Foreskin fibroblast (primary cell): ENCODE measurements at places on chromosomes 5 and 9.

DNA sequence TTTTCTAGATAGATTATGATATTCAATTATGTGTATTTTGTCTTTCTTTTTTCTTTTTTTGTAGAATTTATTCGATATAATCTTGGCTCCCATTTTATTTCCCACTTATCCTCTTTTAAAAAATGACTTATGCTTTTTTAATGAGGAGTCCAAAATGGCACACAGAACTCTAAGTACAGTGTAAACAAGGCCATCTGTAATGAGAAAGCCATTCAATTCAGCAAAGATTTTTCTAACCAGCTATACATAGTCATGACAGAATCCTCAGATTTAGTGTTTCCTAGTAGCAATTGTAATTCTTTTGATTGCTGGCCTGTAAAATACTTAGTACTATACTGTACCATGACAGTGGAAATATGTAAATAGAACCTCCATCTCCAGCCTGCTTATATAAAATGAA, 651.4 kb downstream of the RAB3C start:
- DNase-seq: no peak

DNA sequence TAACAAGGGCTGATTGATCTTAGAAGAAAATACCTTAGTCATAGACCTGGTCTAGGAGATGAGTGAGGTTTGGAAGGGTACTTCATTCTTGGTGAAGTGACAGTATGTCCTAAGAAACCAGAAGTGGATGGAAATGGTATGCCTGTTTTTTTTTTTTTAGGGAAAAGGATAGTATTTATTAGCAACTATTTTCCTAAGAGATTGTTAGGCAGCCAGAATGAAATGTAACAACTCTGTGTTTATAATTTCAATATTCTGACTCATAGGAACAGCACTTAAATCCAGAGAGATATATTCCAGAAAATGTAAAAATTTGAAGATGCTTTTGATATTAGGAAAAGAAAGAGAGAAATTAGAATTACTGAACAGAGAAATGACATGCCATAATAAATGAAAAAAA, 21.2 kb upstream of the ARL14EPL start:
- peak; percentile 19 for DNase-seq

DNA sequence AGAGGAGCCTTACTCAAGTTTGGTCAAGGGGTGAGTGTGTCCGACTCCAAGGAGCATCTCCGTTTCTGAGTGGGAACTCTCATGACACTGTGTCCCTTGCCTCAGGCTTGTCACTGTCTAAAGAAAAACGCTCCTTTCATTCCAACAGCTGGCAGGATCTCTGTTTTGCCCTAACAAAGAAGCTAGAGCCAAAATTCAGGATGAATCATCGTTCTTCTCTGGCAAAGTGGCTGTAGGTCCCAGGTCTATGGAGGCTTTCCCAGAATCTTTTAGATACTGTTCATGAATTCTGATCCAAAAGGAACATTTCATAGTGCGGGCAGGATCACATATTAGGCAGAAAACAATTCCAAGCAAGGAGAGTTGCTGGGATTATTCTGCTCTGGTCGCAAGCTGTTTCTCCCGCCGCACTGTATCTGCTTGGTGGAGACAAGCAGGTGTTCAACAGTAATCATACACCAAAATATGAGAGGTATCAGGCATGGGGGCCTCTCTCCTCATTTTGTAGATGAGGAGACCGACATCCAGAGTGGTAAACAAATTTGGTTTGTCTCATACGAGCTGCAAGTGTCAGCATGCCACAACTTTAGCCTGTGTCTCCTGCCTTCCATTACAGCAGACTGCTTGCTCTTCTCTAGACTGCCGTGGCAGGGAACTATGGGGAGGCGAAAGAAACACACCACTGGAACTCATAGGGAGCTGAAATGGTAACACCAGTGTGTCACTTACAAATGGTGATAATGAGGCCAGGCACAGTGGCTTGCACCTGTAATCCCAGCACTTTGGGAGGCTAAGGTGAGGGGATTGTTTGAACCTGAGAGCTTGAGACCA, 72.6 kb downstream of the ENTREP1 start:
- DNase-seq: peak; percentile 27

GRCh38 chr5:69288688-69289087, 43.9 kb downstream of the CCDC125 start:
- DNase-seq: no peak

DNA sequence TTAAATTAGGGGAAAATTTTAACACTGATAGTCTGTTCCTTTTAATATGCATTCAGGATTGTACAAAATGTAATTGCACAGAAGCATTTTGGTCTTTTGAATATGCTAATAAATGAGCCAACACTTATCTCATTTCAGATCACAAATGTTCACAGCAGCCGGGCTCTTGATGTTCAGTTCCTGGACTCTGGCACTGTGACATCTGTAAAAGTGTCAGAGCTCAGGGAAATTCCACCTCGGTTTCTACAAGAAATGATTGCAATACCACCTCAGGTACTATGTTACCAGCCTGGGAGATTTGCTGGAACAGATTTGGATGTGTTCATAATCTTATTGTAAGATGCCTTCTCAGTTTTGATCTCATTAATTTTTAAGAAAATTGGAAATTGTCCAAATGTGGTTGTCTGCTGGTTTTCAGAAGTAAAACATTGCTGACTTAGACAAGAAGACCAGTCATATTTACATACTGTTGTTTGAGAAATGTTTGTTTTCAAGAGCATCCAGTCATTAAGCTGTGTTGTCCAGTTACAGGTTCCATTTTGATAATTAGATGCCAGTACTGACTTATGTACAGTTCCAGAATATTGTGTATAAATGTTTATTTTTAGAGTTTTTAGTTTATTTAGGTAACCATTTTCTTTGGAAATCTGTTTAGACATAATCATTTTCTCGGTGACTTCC, 23.0 kb upstream of the TMOD1 start:
- no peak for DNase-seq

DNA sequence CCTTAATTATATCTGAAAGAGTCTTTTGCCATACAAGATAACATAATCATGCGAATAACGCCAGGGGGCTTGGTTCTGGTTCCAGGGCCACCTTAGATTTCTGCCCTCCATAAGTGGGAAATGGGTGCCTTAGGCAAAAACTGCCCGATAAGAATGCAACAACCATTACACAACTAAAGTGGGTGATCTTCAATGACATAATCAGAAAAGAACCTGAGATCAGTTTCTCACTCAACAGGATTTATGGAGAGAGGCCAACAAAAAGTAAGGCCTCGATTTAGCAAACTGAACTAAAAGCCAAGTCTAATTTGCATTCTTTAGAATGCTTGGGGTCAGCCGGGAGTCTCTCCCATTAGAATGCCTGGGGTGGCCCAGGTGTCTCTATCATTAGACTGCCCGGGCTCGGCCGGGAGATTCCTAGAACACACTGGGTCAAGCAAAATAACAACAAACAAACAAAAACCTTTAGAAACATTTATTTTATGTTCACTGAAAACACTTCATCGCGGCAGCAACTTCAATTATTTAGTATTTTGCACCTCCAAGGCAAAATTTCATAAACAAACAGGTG, 194.8 kb downstream of the AUH start:
- peak; percentile 58 for DNase-seq

- peak; percentile 68 for DNase-seq
These were observed 17.5 kb upstream of the LHFPL2 start for GRCh38 chr5:78666041-78666444.

DNA sequence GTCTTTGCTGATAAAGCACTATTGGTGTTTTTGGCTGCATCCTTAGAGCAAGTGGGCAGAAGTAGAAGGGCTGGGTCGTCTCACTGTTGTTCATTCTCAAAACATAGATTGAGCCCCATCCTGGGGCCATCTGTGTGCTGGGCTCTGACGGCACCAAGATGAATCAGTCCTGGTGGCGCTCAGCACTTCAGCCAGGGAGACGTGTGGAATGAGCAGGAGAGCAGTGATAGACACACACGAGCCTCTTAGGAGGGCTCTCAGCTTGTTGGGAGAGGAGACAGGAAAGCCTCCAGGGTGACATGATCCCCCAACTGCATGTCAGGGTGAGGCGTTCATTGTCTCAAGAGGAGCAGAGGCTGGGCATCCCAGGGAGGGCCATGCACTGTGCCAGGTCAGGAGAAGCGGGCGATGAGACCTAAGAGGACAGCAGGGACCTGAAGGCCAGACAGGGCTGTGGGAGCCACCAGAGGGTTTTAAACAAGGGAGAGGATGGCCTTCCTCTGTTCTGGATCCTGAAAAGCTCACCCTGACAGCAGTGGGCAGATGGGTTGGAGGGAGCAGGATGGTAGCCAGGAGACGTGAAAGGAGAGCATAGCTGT, 115.8 kb downstream of the DAB2IP start:
- DNase-seq: no peak

- DNase-seq: no peak
These were observed 56.8 kb downstream of the LIX1 start for GRCh38 chr5:97085459-97086181.

DNA sequence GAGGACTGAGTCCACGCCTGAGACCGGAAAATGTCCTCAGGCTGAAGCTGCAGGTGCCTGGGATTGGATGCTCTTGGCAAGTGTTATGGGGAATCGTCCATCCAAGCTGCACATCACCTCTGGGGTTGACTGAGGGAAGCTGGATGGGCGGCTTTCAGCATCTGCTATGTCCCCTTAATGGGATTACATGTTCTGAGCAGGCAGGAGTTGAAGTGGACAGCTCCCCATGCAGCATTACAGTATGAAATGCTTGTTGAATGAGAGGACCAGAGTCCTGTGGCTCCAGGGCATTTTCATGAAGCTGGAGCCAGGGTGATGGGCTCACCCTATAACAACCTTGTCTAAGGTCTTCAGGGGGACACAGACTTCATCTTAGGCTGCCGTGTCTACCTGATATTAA, 270.9 kb downstream of the HSPA4 start:
- peak; percentile 2 for DNase-seq

DNA sequence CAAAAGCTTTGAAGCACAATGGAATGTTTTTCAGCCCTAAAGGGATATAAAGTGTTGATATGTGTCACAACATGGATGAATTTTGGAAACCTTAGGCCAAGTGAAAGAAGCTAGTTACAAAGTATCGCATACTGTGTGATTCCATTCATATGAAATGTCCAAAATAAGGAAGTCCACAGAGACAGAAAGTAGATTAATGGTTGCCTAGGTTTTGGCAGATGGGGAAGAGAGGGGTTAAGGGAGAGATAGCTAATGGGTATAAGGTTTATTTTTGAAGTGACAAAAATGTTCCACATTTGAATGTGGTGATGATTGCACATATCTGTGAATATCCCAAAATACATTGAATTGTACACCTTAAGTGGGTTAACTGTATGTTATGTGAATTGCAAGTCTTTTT, 57.5 kb upstream of the MCCC2 start:
- DNase-seq: no peak

- no peak for DNase-seq
These were observed 492.4 kb downstream of the CETN3 start for GRCh38 chr5:89917112-89917511.

DNA sequence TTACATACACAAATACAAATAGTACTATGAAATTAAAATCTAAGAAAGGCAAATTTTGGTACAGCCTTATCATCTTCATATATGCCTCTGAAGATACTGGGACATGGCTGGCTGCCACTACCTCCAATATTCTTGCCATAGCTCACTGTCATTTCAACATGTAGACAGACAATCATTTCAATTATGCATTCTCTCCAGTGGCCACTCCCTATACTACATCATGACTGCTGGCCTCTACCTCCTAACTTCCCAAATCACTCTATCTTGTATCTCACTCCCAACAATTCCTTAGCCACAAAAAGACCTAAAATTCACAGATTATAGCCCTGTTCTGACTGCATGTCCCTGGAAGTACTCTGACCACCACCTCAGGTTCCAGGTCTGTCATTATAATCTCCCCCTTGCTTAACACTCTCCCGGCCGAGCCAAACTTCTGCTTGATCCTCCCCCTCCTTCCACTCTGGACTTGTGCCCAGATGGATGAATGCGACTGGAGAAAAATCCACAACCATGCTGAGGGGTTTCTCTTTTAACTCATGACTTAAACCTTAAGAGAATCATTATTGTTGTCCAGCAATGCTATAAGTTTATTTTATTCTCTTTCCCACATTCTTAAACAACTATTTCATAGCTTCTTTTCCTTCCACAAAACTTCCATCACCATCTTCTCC, 225.3 kb upstream of the TLE4 start:
- DNase-seq: no peak

DNA sequence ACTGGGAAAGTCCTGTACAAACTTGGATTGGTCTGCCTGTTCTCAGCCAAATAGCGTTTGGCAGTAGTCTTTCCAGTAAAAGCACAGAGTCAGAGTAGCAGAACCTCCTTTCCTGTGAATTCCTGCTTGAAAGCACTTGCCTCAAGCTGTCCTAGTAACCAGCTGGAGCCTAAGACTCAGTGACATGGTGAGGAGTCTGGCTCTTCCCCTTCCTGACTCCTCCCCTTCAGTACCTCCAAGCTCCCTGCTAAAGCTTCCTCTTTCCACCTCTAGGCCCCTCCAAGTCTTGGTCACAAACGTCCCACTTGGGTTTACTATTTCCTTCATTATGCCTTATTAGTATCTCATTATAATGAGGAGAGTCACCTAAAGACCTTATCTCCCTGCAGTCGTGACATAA, 21.4 kb upstream of the FAM81B start:
- no peak for DNase-seq

DNA sequence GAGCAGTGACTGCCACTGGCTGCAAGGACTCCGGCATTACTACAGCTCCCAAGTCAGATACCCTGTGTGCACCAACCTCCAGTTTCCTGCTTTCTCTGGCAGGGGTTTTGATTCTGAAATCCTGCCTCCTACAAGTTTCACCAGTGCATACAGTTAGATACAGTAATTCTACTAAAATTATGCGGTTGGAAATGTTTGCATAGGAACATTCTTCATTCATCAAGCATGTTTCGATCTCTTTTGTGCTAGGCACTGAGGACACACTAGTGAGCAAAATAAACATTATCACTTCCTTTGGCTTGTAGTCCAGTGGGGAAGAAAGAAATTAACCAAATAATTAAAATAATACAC, 152.2 kb downstream of the TMEM167A start:
- no peak for DNase-seq

DNA sequence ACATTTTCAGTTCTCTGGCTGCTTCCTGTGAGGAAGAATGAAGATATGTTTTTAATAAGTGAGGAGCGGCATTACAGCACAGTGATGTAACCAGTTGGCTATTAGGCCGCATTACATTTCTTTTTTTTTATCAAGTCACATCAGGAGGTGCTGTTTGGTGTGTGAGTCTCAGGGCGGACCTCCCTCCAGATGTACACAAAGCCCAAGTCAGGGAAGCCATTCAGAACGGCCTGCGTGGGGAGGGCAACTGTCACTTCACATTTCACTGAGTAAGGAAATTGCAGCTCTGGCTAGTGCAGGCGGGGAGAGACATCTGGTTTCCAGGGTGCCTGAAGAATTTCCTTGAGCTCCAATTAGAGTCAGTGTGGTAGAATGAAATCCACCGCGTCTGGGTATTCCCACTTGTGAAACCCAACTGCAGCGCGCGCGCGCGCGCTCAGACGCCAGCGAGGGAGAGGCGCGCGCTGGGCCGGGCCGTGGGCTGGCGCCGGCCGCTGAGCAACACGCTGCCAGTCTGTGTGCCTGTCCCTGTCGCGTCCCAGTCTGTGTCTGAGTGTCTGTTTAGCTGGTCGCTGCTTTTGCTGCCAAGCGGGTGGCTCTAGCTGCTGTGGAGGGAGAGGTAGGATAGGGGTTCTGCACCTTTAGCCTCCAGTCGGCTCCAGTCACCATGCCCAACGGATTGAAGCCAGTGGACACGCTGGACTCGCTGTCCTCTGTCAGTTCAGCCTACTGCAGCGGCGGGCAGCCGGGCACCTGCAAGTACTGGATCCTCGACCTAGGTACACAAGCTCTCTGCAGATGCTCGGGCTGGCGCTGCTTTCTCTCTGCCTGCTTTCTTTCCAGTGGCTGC, 140.8 kb upstream of the OTULINL start:
- peak; percentile 97 for DNase-seq

GRCh38 chr5:108729242-108729615, 18.5 kb upstream of the FER start:
- DNase-seq: peak; percentile 19

GRCh38 chr5:52988335-52989024, 672 bp upstream of the ITGA2 start:
- no peak for DNase-seq
